ENCODE measurements at places on chromosomes 2 and 18. TPM values are rescaled to one million over a fixed set of nuclear protein-coding genes. Genes with fewer than 3 reads are reported as not detected.
A peak's percentile ranks its signal among the peaks of the same experiment; 100 is the strongest.

DNA sequence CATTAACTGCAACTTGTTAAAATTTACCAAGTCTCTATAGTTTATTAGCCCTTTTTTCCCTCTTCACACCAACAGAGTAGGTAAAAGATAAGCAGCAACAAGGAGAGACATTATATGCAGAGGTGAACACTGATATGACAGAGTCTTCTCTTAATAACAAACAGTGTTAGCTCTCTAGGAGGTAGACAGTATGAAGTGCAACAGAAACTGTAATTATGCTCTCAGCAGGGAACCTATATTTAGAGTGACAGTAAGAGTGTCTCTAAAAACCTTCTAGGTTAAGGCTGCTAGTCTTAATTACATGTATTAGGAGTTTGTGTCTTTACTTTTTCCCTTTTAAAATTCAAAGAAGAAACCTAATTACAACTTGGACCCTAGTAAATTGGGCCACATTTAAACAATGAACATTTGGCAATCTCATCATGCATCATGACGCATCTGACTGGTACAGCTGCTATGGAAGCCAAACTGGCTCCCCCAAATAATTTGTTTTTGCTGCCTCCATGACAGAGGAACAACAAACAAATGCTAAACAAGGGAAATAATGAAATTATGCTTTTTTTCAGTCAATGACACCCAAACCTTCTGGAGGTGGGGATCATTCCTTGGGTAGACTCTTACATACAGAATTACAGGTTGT lies 69.9 kb upstream of the MMADHC start:
- DNase-seq = no peak

GRCh38 chr2:42598656-42599055 lies 30.2 kb downstream of the MTA3 start:
- DNase-seq = no peak

DNA sequence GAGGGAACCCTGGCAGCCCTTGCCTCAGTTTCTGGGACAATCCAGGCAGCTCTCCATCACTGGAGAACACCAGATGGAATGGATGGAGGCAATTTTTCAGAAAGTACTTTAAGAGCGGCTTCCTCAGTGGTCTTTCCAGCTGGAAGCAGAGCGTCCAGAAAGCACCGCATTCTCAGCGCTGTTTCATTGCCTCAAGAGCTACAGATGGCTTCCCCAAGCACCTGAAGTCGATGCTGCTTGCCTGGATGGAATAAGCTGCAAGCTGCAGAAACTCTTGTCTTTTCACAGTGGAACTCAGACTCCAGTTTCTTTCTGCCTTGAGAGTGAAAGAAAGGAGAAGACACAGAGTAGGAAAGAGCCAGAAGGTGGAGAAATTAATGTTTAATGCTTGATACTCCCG lies 766.9 kb downstream of the TDRD15 start:
- no peak for DNase-seq

DNA sequence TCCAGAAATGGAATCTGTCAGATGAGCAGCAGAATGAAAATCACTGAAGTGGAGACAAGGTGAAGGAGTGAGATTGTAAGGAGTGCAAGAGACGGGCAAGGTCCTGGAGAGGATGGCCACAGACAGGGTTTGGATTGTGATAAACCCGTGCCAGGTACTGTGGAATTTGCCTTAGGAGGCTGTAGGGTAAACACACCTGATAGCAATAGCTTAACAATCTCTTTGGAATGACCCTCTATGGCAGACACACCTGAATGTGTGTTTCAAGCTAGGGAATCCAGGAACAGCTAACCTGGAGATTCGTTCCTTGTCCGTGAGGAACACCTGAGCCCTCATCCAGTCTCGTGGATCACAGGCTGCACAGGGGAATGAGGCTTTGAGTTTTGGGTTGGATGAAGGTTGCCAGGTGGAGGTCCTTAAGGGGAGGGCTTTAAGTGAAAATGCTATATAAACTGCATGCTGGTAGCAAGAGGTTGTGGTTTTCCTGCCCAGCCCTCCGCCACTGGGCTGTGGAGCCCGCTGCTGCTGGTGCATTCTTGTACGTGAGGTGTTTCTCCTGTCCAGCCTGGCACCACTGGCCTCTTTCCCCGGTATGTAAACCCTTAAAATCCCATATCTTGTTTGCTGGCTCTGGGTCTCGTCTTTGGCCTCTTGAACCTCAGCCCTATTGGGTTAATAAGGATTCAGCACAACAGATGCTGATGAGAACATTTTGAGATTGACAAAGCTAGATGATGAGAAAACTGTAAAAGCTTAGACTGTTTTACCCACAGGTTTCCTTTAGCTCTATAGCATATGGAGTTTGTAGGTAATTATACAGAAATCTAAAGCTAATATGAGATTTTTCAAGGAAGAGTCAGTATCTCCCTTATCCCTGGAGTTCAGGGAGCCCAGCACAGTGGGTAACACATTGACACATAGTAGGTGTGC lies 117.9 kb downstream of the ARHGAP15 start:
- no peak for DNase-seq

DNA sequence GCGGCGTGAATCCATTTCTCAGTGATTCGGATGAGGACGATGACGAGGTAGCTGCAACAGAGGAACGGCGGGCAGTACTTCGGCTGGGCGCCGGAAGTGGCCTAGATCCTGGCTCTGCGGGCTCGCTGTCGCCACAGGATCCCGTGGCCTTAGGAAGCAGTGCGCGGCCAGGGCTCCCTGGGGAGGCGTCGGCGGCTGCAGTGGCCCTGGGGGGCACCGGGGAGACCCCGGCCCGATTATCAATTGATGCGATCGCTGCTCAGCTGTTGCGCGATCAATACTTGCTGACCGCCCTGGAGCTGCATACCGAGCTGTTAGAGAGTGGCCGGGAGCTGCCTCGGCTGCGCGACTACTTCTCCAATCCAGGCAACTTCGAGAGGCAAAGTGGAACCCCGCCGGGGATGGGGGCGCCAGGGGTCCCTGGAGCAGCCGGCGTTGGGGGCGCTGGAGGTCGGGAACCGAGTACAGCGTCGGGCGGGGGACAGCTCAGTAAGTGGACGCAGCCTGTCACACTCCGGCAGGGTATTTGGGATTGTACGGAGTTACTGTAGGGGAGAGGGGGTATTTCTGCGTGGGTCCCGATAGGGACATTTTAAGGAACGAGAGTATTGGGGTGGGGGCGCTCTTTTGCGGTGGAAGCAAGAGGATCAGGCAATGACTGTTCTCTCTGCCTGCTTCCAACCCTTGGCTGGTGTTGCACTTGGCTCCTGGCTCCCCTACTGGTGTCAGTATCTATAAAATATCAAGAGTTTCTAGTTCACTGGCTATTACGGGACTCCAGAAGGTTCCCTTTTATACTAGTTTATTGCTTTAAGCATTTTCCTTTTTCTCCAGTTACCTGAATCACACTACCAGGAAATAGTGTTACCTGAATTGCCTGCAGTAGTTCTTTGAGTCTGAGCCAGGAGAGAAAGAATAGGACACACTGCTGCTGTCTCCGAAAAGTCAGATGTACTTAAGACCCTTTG lies 772 bp downstream of the RELCH start:
- peak; percentile 39 for DNase-seq

GRCh38 chr2:147083664-147084063 lies 761.2 kb upstream of the ACVR2A start:
- DNase-seq = no peak

GRCh38 chr2:97983698-97984097 lies 12.1 kb downstream of the TMEM131 start:
- no peak for DNase-seq

DNA sequence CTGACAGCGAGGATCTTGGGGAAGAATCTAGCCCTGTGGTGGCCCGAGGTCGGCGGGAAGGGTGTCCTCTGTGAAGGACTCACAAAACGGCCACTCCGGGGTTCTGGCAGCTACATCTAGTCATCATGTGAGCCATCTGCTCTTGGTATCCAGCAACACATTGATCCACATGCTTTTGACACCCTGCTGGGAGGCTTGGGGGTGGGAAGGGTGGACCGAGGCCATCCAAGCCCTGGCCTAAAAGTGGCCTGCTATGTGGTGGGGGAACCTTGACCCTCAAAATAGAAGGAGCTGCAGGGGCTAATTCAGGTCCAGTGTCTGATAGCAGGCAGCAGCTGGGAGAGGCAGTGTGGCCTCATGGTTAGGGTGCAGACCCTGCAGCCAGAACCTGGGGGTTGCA lies 145.7 kb downstream of the CELF4 start:
- no peak for DNase-seq

GRCh38 chr2:75102011-75102410 lies 97.3 kb downstream of the TACR1 start:
- no peak for DNase-seq

NCOA1 gene
- 5.0 TPM for total RNA-seq

DNA sequence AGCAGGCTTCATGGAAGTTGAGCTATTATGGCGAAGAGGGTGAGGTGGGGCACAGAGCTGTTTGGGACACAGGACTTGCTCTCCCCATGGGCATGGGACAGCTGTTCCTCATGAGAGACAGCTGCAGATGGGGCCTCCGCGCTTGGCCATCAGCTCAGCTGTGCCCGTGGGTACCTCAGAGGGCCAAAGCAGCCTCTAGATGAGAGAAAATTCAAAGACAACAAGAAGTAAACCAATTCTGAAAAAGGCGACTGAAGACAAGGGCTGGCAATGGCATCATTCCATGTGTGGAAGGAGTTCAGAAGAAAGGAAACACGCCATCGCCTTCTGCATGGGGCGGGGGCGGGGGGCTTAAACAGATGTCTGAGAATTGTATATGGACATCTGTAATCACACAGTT lies 136.2 kb downstream of the BCL2 start:
- no peak for DNase-seq

IL36G gene
- total RNA-seq = not detected

NGEF gene
- total RNA-seq = 0.22 TPM

AOX1 gene
- 6.1 TPM for total RNA-seq

- no peak for DNase-seq
Observed at GRCh38 chr2:120930864-120931263, 195.2 kb downstream of the GLI2 start.
